ENCODE measurements at places on chromosomes 11 and 22.

GRCh38 chr11:2394818-2395105 is 5.8 kb upstream of the TSSC4 start:
- DNase-seq: no peak

DNA sequence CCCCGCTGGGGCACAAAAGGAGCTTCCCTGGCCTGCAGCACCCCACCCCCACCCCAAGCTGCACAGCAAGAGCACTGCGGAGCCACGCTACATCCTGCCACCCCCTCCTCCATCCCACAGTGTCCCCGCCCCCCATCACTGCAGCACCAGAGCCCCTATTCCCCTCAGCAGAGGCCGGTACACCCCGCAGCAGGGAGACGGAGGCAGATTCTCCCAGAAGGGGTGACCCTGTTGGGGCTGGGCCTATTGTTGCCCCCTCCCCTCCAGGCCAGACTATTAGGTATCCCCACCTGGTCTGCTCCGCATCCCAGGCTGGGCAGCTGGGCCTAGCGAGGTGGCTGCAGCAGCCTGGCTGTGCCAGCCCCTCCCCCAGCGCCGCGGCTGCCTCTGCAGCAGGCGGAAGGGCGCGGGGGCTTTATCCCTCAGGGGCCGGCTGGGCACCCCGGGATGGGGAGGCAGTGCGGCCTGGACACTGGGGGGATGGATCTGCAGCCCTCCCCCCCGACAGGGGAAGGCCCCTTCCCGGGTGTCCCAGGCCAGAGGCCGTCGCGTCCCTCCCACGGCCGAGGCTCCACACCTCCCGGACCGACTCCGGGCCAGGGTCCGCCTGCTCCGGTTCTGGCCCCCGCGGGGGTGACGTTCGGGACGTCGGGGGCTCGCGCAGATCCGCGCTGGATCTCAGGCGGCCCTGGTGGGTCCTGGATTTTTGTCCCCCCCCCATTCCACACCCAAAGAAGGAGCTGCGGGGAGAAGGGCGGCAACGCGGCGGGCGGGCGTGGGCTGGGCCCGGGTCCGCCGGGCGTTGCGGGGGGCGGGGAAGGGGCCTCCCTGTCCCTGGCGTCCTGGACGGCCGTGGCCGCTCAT is 943 bp downstream of the DUSP8 start:
- DNase-seq: peak; percentile 78

DNA sequence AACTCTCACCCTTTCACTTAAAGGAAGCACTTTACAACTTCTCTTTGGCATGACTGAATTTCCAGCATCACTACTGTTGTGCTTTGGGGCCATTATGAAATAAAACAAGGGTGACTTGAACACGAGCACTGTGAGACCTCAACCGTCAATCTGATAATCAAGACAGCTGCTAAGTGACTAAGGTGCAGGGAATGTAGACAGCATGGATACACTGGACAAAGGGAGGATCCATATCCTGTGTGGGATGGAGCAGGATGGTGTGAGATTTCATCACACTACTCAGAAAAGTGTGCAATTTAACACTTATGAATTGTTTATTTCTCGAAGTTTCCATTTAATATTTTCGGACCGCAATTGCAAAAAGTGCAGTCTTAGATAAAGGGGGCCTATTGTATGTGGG is 16.1 kb upstream of the EXPH5 start:
- no peak for DNase-seq

GRCh38 chr11:107392611-107393010 is 65.0 kb downstream of the CWF19L2 start:
- DNase-seq: no peak

GRCh38 chr11:5818245-5818886 is 9.6 kb downstream of the OR52N2 start:
- DNase-seq: no peak

All from NCI-H1417 (cell line).